Posterior vena cava (tissue), 2 donors: ENCODE measurements at places on chromosomes 7 and 10.

- no peak for DNase-seq
Observed at GRCh38 chr7:136947347-136947746, 78.9 kb downstream of the CHRM2 start.

GRCh38 chr10:99880080-99880835 is 97.8 kb downstream of the ABCC2 start:
- DNase-seq, result no peak

DNA sequence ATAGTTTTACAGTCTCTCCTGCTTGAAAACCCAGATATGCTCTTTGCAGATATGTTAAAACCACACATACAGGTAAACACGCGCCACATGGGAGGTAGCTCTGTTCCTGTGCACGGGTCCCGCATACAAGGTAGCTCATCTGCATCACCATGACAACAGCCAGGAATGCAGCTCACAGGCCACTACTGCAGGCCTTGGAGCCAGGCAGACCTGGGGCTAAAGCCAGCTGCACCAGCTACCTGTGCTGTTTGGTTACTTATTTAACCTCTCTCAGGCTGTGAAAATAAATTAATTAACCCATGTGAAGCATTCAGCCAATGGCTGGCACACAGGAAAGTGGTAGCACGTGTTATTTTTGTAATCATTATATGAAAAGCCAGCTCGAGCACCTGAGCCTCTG is 428.3 kb downstream of the TNS3 start:
- no peak for DNase-seq

DNA sequence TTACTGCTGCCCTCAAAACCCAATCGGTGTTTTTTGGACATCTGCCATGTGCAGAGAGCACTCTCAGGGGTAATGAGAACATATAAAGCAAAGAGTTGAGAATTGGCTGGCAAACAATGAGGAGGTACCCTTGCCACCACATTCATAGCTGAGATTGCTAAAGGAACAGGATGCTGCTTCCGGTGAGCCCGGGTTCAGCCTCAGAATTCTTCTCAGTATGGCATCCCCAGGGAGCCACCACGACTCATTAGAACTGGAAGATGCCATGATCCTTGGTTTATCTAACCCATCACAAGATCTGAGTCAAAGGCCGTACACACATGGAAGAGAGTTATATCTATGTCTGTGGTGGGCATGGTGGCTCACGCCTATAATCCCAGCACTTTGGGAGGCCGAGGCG is 174.4 kb downstream of the ARID5B start:
- no peak for DNase-seq

- no peak for DNase-seq
Observed at GRCh38 chr7:36951257-36951697, 227.0 kb upstream of the AOAH start.

- no peak for DNase-seq
Observed at GRCh38 chr10:6036861-6037321, 25.3 kb downstream of the IL2RA start.

DNA sequence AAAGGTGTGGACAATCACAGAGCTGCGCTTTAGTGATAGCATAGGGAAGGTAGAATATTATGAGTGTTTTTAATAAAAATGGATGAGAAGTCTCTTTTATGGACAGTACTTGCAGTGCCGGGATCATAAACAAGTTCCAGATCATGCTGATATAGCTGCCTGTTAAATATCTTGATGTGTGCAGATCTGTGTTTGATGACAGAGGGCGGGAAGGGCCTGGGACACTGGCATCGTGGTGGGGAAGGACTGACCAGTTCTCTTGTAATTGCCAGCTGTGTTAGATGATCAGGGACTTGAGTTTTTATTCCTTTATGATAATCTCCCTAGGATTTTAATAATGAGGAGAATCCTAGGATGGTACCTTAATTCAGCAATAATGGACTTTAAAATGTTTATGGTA is 14.6 kb downstream of the SND1 start:
- DNase-seq, result no peak

- DNase-seq, result peak; percentile 78
Observed at GRCh38 chr7:1936006-1936310, 265.9 kb downstream of the ELFN1 start.

GRCh38 chr7:81333004-81333403 is 414.2 kb upstream of the SEMA3C start:
- no peak for DNase-seq

- peak; percentile 41 for DNase-seq
Observed at GRCh38 chr7:157406971-157407370, 70.2 kb downstream of the DNAJB6 start.

GRCh38 chr7:2993396-2993795 is 50.3 kb downstream of the CARD11 start:
- peak; percentile 74 for DNase-seq

DNA sequence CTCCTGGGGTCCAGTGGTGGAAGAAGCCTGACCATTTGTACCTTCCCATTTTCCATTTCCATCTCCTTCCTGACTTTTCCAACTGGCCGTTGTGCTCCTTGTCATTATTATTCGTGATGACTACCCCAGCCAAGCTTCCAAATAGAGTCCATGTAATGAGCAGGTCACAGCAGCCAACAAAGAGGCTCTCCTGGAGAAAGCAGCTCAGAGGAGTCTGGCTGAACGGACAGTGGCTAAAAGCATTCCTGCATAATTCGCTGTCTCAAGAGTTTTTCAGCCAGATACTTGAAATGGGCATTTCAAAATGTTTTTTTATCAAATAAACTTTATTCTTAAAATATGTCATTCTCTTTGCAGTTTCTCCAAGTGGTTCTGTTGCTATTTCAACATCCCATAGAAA is 458.6 kb downstream of the INHBA start:
- DNase-seq, result no peak

DNA sequence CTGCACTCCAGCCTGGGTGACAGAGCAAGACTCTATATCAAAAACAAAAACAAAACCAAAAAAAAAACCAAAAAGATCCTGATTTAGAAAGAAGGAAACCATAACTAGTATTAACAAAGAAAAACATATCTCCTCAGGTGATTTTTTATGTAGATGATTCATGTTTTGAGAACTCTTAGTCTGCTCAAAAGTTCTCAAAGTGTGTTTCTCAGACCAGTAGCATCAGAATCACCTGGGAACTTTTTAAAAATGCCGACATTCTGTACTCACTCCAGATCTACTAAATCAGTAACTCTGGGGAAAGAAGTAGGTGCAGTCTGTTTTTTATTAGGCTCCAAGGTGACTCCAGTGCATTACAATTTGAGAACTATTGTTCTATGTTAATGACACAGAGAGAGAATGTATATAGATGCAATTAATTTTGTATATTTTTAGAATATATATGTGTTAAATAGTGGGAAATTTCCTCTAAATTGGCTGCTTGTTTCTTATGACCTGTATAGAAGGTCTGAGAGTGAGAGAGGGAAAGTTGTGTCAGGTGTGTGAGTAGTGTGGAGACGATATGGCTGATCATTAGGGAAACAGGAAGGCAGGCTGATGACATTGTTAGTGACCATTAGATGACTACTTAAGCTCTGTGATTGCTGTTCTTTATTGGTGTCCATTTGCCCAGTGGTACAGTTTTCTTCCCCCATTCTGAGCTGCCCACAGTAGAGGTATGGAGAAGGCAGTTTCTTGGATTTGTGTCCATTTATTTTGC is 1075.0 kb downstream of the NRG3 start:
- no peak for DNase-seq

DNA sequence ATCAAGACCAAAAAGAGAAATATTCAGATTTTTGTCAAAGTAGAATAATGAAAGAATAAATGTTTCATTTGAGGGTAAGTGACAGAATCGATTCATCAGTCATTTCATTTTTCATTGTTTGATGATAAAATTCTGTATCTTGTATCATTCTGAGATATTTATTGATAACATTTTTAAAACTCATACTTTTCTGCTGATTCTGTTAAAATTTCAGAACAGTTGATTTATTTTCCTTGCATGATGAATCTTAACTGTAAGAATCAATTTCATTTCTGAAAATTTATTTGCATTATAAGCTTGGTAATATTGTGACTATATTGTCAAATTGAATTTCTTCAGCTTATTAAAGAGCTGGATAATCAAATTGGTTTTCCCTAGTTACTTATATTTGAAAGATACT is 13.9 kb downstream of the PHYHIPL start:
- DNase-seq, result no peak

GRCh38 chr10:48572414-48572813 is 32.5 kb downstream of the ARHGAP22 start:
- no peak for DNase-seq

DNA sequence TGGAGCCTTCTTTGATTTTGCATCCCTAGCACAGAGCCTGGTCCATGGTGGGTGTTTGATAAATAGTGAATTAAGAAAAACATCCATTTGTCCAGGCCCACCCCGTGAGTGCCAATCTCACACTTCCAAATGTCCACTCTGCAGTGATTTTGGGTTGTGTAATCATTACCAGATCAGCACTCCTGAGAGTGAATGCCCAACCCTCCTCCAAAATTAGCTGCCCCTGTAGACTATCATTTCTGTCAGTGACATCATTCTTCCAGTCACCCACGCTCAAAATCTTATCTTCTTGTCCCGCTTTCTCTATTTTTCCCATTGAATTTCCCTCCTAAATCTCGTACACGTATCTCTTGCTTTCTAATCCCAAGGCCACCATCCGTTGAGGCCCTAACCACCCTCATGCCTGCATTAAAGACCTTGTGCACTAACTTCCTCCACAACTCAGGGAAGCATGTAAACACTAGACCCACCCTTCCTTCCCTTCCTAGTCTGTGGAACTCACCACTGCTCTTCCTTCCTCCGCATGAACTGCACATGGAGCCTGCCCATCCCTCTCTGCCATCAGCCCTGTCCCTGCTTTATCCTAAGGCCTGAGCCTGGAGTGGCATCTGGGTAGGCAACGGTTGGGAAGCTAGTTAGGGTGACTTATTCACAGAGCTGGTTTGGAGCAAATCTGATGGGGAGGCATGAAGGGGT is 32.8 kb downstream of the PIK3AP1 start:
- no peak for DNase-seq

DNA sequence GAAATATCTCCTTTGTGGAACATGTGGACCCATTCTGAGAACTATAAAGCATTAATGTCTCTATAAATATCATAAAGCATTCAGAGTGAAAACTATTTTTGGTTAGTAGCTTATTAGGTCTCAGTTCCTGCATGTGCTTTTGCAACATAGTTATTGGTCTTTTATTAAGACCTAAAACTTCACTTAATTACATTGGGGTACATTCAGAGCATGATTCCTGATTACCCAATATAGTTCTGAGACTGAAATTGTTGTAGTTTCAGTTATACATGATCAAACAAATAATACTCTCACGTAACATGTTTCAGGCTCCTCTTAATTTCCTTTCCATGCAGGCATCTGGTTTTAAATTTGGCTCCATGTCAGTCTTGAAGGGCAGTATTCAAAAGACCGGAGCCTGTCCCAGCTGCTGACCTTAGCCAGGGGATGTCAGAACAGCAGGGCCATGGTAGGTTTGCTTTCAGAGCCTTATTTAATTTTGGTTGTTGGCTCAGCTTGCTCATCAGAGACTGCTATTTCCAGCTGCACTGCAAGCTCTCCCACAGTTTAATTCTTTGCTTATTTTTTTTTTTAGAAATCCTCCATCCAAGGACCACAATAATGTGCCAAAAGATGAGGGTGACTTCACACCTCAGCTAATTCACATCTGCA is 447.8 kb upstream of the FZD8 start:
- no peak for DNase-seq

- DNase-seq, result no peak
Observed at GRCh38 chr7:81299711-81300110, 380.9 kb upstream of the SEMA3C start.

- DNase-seq, result no peak
Observed at GRCh38 chr10:111207500-111207899, 130.7 kb downstream of the ADRA2A start.

GRCh38 chr10:32005050-32005449 is 51.2 kb downstream of the KIF5B start:
- DNase-seq, result no peak

- DNase-seq, result no peak
Observed at GRCh38 chr7:103325744-103326143, 18.8 kb downstream of the DNAJC2 start.

DNA sequence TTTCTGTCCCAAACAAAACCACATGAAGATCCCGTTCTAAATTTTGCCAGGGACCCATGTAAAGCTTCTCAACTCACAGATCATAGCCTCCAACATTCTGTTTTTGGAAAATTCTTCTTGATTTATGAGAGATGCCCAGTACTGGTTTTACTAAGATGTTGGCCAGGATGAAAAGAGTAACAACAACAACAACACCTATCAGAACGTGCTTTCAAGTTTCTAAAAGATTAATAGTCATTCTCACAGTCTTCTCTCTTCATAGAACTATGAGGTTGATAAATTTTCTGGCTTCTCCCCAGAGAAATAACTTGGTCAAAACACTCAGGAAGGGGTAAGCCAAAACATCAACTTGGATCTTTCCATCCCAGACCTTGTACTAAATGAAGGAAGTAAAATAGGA is 567.5 kb upstream of the IGFBP3 start:
- no peak for DNase-seq

GRCh38 chr10:14665304-14665703 is 109.4 kb downstream of the FAM107B start:
- no peak for DNase-seq

- no peak for DNase-seq
Observed at GRCh38 chr10:4240608-4241197, 455.7 kb upstream of the KLF6 start.

DNA sequence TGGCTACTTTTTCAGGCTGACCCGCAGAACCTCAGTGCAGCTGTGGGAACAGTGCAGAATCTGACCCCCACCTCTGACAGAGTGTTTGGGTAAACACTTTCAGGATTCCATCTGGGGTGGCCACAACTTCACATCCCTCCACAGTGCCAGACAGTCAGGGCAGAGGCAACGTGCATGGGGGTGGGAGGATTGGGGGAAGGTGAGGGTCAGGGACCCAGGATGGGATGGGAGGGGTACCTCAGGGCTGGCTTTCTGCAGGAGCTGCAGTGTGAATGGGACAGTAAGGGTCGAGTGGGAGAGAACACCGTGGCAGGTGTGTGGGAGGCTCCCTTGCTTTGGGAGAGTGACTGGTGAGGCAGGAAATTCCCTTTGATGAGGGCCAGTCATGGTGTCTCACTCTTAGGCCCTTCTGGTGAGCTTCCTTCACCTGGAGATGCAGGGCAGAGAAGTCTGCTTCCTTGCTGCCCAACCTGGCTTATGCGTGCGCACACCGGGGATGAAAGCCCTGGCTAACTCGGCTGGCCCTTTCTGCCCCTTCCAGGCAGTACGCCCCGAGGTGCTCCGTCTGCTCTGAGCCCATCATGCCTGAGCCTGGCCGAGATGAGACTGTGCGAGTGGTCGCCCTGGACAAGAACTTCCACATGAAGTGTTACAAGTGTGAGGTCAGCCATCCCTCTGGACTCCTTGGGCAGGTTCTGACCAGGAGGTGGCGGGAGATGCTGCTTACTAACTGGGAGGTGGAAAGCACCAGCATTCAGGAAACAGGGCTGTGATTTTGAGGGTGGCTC is 8.4 kb downstream of the ZYX start:
- no peak for DNase-seq

DNA sequence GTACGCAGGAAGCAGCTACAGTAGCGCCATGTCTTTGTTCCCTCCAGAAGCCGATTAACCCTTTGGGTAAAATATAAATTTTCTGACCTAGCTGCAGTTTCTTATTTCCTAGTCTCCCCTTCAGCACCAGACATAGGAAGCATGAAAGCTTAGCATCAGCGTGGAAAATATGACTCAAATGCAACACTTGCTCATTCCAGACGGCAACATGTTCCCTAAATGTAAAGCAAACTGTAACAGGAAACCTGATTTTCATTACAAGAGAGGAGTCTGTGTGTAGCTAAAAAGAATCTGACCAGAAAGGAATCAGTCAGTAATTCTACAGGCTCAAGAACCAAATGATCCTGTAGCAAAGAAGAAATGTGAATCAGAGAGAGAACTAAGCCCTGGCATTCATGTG is 219.2 kb downstream of the C7orf25 start:
- no peak for DNase-seq
